HAP-1 (cell line): ENCODE measurements at places on chromosomes 1 and 21.

DNA sequence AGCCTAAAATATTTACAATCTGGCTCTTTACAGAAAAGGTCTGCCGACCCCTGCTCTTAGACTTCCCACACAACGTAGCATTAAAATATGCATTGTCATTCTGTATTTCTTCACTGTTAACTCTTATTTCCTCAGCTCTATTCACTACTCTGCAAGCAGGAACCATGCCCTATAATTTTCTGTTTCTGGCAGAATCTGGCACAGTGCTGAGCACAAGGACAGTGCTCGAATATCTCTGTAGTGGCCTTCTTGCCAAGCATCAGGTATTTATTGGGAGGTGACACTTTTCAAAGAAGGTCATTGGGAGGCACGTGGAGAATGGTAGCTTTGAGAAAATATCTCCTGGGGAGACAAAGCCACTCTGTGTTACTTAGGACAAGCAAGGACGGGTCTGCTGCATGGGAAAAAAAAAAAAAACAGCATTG, 77.9 kb downstream of the PSMG1 start:
- no peak for DNase-seq

GRCh38 chr21:31671146-31671716, 11.7 kb downstream of the SOD1 start:
- DNase-seq, result no peak

DNA sequence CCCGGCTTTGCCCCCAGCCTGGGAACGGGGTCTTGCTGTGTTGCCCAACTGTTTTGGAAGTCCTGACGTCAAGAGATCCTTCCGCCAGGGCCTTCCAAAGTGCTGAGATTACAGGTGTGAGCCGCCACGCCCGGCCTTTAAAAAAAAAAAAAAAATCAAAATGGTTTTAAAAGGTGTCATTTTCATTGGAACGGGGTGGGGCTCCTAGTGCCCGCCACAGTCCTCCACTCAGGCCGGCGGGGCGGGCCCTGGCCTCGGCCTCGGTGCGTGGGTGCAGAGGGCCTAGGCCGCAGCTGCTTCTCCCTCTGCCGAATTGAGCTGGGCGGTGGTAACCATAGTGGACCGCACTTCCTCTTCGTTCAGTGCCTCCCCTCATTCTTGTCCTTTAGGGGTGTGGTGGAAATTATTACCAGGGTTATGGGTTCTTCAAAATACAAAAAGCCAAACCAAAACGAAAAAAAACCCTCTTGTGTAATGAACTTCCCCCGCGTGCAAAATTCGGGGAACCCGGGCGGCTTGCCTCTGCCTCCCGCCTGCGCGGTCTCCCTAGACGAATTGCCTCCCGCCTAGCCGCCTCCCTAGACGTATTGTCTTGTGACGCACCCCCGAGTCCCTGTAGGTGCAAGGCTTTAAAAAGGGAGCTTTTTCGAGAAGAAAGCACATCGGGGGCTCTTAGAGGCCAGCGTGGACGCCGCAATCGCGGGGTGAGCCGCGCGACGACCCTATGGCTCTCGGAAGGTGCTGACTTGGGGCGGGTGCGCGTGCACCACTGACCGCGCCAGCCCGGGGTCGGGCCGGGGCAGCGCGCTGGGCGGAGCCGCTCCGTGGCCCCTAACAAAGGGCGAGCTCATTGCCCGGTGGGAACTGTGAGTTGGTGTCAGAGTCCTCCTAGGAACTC, 10.5 kb upstream of the SPEN start:
- no peak for DNase-seq

- no peak for DNase-seq
These were observed 74.1 kb downstream of the PRDM2 start for GRCh38 chr1:13774121-13774520.

DNA sequence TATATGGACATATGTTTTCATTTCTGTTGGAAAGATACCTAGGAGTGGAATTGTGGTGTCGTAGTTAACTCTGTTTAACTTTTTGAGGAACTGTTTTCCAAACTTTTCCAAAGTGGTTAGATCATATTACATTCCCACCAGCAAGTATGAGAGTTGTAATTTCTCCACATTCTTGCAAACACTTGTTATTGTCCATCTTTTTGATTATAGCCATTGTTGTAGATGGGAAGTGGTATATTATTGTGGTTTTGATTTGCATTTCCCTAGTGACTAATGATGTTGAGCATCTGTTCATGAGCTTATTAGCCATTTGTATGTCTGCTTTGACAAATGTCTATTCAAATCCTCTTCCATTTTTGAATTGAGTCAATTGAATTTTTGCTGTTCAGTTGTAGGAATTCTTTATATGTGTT, 19.8 kb downstream of the CAMTA1 start:
- DNase-seq, result no peak

DNA sequence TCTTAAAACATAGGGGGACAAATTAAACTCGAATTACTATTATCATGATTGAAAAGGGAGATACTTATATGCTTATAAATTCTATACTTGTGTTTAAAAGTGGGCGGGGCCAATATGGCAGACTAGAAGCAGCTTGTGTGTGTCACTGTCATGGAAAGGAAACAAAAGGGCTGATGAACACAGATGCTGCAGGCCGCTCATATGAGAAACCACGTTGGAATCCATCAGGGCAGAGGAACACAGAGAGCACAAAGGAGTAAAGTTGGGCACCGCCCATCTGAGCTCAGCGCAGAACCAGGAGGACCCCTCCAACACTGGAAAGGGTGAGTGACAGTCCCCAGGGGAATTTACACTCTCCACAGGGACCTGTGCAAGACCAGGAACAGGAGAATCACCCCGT, 107.0 kb downstream of the SLC5A9 start:
- no peak for DNase-seq
